Esophagus squamous epithelium (tissue), 5 donors: ENCODE measurements at places on chromosomes 1 and 21. TPM values are rescaled to one million over a fixed set of nuclear protein-coding genes. Genes with fewer than 3 reads are reported as not detected.
A peak's percentile ranks its signal among the peaks of the same experiment; 100 is the strongest.

Gene SDE2
- total RNA-seq = 13.3 TPM

Gene CLCA4
- 639 TPM for total RNA-seq

GRCh38 chr1:178461104-178461503 is 35.7 kb downstream of the CLEC20A start:
- H3K27ac ChIP-seq = peak overlapping the region; percentile 35
- no peaks in the 10 kb centered on the region for H3K4me1 ChIP-seq

GRCh38 chr1:155010211-155010918 is 7.8 kb downstream of the ZBTB7B start:
- H3K27ac ChIP-seq = peak overlapping the region; percentile 97
- H3K4me3 ChIP-seq = peak overlapping the region; percentile 61
- DNase-seq = no peak
- H3K4me1 ChIP-seq = peaks cover 100% of the 10 kb centered on the region
- no peaks in the 10 kb centered on the region for H3K27me3 ChIP-seq

DNA sequence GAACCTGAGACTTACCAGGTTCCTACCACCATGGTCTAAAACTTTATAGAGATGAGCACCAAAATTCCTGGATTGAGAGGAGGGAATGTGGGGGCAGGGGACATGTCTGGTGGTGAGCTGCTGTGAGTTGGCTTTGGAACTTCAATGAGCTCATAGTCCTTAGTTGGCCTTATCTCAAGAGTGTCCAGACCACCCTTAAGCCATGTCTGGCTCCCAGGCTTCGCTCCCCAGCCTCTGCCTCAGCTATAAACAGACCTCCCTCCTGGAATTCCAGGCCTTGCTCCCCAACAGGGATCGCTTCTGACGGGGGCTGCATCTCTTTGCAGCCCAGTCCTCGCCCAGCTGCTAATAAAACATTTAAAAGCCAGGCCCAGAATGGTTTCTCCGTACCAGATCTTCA is 19.5 kb downstream of the ATF3 start:
- H3K4me1 ChIP-seq = no peaks in the 10 kb centered on the region
- no peak overlapping the region for H3K4me3 ChIP-seq
- H3K36me3 ChIP-seq = no peaks in the 10 kb centered on the region
- no peak overlapping the region for H3K27ac ChIP-seq
- H3K27me3 ChIP-seq = peaks cover 39% of the 10 kb centered on the region
- no peak for DNase-seq

DNA sequence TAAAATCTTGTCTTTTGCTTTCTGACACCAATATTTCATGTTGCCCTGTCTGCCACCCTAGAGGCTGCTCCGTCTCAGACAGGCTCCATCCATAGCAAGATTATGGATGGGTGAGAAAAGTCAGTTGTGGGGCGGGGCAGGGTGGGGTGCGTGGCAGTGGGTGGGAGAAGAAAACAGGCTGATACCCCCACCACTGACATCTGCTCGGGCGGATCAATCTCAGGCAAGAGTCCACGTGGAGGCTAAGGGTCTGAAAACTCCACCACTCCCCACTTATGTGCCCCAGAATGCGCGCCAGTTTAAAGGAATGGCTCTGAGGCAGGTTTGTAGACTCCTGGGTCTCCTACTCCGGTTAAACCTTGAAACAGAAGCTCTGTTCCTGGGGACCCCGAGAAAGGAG is 101.5 kb downstream of the HLCS start:
- H3K4me3 ChIP-seq = no peak overlapping the region
- H3K4me1 ChIP-seq = peaks cover 6% of the 10 kb centered on the region
- H3K27me3 ChIP-seq = no peaks in the 10 kb centered on the region
- H3K36me3 ChIP-seq = no peaks in the 10 kb centered on the region

- no peaks in the 10 kb centered on the region for H3K4me1 ChIP-seq
- no peak for DNase-seq
- H3K4me3 ChIP-seq = no peak overlapping the region
- no peak overlapping the region for H3K27ac ChIP-seq
- H3K36me3 ChIP-seq = peaks cover 4% of the 10 kb centered on the region
- no peaks in the 10 kb centered on the region for H3K27me3 ChIP-seq
Observed at GRCh38 chr1:41850029-41850428, 68.7 kb downstream of the HIVEP3 start.

GRCh38 chr1:212683357-212683722 is 16.3 kb downstream of the BATF3 start:
- peaks cover 3% of the 10 kb centered on the region for H3K4me1 ChIP-seq
- no peaks in the 10 kb centered on the region for H3K27me3 ChIP-seq
- no peak overlapping the region for H3K4me3 ChIP-seq
- no peak for DNase-seq

DNA sequence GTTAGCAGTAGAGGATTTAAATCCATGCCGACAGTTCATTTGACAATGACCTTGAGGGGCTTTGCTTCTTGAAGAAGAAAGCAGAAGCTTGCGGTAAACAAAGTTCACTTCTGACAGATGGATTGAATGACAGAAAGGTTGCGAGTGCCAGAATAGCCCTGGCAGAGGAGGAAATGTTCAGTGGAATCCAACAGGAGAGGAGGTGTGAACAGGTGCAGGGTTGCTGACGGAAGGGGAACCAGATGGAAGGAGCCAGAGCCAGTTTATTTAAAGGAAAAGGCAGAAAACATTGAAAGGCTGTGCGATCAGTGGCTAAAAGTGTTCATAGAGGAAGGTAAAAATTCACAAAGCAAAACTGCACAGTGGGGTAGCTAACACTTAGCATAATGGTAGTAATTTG is 141.0 kb downstream of the SDCCAG8 start:
- DNase-seq = no peak
- H3K4me1 ChIP-seq = no peaks in the 10 kb centered on the region
- H3K27ac ChIP-seq = no peak overlapping the region

- H3K4me3 ChIP-seq = peak overlapping the region; percentile 8
- H3K4me1 ChIP-seq = peaks cover 11% of the 10 kb centered on the region
- no peaks in the 10 kb centered on the region for H3K27me3 ChIP-seq
- H3K27ac ChIP-seq = no peak overlapping the region
- DNase-seq = no peak
Observed at GRCh38 chr1:43147625-43148327, 24.3 kb downstream of the EBNA1BP2 start.

DNA sequence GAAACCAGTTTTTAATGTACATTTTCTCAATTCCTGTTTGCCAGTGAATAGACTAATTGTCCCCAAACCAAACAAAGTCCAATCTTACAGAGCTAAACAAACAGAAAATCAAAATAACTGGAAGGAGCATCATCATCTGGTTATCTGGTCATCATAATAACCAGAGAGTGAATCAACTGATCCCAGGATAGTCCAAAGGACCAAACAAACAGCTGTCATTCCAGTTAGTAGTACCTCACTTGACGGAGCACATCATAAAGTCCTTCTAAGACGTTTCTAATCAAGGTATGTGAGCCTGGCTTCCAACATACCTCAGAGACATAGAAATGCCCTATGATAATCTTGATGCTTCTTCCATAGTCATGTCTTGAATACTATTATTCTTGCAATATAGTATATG is 240.5 kb downstream of the LTN1 start:
- H3K27me3 ChIP-seq = no peaks in the 10 kb centered on the region
- DNase-seq = no peak
- no peaks in the 10 kb centered on the region for H3K36me3 ChIP-seq
- H3K4me3 ChIP-seq = no peak overlapping the region
- peak overlapping the region; percentile 45 for H3K27ac ChIP-seq
- H3K4me1 ChIP-seq = no peaks in the 10 kb centered on the region
